ENCODE measurements at places on chromosomes 5 and 9. TPM values are rescaled to one million over a fixed set of nuclear protein-coding genes. Genes with fewer than 3 reads are reported as not detected.

IFNK gene
- not detected for total RNA-seq

WDR41 gene
- total RNA-seq: 13.5 TPM

MPDZ gene
- 6.1 TPM for total RNA-seq

GRCh38 chr5:157160001-157160400 is 6.1 kb downstream of the GARIN3 start:
- H3K27me3 ChIP-seq: peaks cover 96% of the 10 kb centered on the region
- no peak overlapping the region for H3K27ac ChIP-seq
- DNase-seq: no peak
- no peak overlapping the region for H3K4me3 ChIP-seq
- H3K36me3 ChIP-seq: no peaks in the 10 kb centered on the region
- no peaks in the 10 kb centered on the region for H3K4me1 ChIP-seq

DNA sequence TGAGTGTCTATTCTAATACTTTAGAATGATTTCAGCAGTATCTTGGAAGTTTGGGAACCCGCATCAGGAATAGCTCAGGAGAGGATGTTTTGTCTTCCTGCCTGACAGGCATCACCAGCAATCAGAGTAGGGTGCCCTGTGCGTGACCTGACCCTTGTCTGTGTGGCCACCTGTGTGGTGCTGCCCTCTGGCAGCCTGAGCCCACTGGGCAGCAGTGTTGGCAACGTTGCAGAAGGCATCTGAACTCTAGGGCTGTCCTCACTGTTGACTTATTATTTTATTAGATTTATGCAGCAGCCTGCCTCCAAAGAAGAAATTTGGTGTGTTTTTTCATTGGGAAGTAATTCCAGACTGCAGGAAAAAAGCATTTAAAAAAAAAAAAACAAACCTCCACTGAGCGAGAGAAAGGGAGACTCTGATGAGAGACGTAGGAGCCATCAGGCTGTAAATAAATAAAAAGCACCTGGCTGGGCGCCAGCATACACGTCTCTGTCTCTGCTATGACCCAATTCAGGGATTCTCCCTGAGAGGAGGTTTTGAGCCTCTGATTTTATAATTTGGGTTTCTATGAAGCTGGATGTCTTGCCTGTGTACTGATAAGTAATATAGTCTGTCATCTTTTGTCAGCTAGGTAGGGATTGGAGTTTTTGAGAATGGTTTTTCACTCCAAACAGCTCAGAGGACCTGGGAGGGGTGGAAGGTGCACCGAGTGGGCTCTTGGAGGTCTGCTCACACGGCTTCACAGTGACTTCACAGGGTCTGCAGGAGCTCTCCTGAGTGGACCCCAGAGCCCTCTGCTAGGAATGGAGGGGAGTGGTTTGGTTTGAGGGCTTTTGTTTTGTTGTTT is 49.0 kb downstream of the FAM78A start:
- no peaks in the 10 kb centered on the region for H3K4me1 ChIP-seq
- H3K27me3 ChIP-seq: no peaks in the 10 kb centered on the region
- H3K4me3 ChIP-seq: no peak overlapping the region

- H3K27ac ChIP-seq: no peak overlapping the region
- peaks cover 10% of the 10 kb centered on the region for H3K4me1 ChIP-seq
Observed at GRCh38 chr9:96505316-96505991, 55.5 kb downstream of the HABP4 start.

DNA sequence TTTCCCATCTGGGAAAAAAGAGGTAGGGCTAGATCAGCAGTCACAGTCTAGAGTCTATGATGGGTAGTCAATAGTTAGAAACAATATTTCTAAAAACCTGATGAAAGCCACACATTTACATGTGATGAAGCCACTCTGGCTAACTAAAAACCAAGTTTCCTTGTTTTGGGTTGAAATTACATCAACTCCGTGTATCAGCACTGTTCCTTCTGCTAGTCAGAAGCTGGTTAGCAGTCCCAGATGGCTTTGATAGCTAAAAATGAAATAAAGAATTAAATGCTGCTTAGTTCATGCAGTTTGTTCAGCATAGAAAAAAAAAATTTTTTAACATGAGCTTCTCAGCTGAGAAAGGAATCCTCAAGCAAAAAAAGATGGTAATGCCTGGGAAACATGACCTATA is 136.7 kb downstream of the FAM114A2 start:
- no peak for DNase-seq
- no peaks in the 10 kb centered on the region for H3K27me3 ChIP-seq
- H3K4me1 ChIP-seq: no peaks in the 10 kb centered on the region
- no peak overlapping the region for H3K4me3 ChIP-seq
- no peaks in the 10 kb centered on the region for H3K36me3 ChIP-seq

DNA sequence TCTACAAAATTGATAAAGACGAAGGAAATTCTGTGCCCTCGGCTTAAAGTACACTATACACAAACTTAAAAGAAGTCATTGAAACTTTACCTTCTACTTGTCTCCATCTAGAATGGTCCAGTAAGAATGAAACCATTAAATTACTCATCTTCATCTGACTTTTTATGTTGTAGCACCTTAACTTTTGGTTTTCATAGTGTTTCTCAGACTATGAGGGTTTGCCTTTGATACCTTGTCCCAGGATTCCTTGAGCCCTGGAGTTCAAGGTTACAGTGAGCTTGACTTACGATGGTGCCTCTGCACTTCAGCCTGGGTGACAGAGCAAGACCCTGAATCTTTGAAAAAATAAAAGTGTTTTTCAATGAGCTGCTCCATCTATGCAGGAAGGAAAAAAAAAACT is 132.2 kb downstream of the CDC42SE2 start:
- H3K36me3 ChIP-seq: peaks cover 9% of the 10 kb centered on the region
- H3K4me3 ChIP-seq: no peak overlapping the region
- H3K27ac ChIP-seq: no peak overlapping the region

Measured in PC-3 (cell line).